ENCODE measurements at places on chromosomes 2 and 18.

GRCh38 chr18:22624176-22624575 lies 206.5 kb upstream of the CTAGE1 start:
- no peak for DNase-seq

DNA sequence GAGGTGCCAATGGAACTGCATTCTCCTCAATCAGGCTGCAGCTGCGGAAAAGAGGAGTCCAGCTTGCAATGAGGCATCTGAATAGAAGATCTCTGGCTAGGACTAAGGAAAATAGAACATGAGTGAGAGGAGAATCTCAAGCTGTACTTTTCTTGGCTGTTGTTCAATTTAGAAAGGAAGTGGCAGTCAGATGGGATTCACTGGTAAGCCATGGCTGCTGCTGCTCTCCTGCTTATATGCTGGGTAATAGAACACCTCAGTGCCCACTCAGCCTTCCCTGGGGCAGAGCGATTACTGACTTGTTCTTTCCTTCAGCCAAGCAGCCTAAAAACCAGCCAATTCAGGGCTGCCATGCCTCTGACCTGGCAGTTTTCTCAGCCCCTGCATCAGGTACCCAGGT lies 17.6 kb upstream of the CHST9 start:
- no peak for DNase-seq

- peak; percentile 46 for DNase-seq
These were observed 866 bp downstream of the CRIM1 start for GRCh38 chr2:36356298-36356989.

DNA sequence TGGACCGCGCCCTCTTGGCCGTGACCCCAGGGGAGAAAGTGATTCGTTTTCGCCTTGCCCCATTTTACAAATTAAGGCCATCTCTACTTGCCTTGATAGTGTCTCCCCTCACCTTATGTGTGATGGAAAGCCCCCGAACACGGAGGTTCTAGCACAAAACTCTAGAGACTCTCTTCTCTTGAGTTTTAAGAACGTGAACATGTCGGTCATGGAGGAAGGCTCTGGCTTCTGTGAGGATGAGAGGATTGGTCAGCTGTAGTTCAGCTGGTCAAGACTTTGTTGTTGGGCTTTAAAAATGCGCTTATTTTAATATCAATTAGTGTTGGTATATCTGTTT lies 828 bp downstream of the DYNC1I2 start:
- no peak for DNase-seq

- no peak for DNase-seq
These were observed 49.1 kb upstream of the CTAGE1 start for GRCh38 chr18:22466608-22467395.
